Adipocyte (in vitro differentiated cells): ENCODE measurements at places on chromosomes 1 and 21.

DNA sequence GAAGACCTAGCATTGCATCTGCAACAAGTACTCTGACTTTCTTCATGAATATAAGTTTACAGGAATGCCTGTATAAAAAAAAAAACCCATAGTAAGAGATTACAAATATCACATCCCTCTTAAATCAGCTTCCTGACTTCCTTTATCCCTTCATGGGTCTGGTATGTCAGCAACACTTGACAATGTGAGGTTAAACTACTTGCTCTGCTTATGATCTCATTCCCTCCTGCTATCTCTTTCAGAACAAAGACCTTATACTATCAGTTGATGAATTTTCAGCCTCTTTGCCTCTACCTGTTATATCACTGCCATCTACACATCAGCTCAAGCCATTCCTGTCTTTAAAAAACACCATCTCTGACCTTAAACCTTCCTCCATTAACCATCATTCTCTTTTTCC is 130.9 kb upstream of the SAMSN1 start:
- DNase-seq: no peak

DNA sequence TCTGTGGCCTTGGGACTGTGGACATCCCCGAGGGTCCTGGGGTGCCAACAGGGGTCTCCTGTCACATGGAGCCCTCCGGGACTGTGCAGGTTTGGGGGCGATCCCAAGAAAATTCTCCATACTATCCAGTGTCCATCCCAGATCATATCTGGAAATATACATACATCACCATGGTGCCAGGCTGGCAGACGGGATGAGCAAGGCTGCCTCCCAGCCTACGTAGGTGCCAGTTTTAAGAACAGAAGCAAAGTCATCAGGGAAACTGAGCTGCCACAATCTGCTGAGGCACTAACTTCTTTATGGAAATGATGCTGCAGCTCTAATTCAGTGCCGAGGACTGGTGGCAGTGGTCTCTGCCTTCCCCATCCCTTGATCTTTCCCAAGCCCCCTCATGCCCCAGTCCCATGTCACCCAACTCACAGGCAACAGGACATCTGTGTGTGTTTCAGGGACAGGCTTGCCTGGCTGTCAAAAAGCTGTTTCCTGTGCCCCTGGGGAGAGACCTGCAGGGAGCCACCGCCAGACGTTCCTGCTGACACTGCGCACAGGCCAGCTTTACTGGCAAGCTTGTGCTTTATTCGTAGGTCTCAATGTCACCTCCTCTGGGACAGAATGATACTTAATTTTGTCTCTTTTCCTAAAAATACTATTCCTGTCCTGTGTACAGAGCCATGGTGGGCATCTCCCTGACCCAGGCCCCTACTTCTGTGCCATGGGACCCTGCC is 15.5 kb downstream of the TEX35 start:
- DNase-seq: no peak

GRCh38 chr21:33314111-33314510 is 10.7 kb upstream of the IFNAR1 start:
- peak; percentile 17 for DNase-seq

DNA sequence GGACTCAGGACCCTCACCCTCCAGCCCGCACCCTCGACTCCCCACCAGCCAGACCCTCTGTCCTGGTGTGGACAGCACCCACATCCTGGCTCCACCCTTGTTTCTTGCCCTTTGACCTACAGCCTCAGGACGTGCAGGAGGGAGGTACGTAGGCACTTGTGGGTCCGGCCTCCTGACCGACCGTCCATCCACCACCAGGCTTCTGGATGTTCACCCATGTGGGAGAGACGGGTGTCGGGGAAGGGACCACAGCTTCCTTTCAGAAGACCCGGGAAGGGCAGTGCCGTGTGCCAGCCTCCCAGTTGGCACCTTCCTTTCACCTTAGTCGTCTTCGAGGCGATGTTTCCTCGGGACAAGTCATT is 61.4 kb downstream of the PRKCZ start:
- DNase-seq: no peak

DNA sequence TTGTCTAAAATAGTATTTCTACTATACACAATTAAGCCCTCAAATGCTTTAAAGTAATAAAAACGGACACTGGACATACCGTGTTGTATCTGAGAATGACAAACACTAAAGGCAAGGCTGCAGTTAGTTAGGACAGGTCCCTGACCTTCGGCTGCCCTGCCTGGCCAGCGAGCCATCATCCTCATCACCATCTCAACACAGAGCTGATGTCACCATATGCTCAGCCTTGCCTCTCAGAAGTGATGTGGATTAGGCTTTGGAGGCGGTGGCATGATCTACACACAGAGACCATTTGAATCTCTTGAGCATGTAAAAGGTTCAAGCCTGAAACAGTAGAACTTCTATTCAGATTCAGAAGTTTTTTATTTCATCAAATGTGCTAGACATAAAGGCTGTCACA is 244.7 kb downstream of the SDCCAG8 start:
- no peak for DNase-seq

GRCh38 chr1:94596260-94596659 is 54.7 kb upstream of the F3 start:
- DNase-seq: no peak

- peak; percentile 55 for DNase-seq
Measured at GRCh38 chr21:26041431-26042180, 129.0 kb downstream of the APP start.

DNA sequence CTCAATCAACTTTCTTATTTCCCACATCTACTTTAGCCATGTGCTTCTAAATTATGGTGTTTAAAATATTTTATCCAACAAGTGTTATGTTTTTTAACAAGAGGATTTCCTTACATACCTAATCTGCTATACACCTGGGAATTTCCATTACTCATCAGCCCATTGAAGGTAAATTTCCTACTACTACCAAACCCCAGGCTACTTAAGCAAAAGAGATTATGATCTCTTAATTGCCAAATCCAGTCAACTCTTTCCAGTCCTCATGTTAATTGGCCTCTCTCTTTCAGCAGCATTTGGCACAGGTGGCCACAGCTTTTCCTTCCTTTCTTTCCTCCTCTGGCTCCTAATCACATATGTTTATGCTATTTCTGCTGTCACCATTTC is 5.1 kb upstream of the C1orf162 start:
- DNase-seq: no peak

GRCh38 chr1:197948926-197949899 is 32.0 kb downstream of the LHX9 start:
- DNase-seq: no peak

- DNase-seq: no peak
Measured at GRCh38 chr1:192887426-192887825, 78.6 kb downstream of the RGS2 start.

DNA sequence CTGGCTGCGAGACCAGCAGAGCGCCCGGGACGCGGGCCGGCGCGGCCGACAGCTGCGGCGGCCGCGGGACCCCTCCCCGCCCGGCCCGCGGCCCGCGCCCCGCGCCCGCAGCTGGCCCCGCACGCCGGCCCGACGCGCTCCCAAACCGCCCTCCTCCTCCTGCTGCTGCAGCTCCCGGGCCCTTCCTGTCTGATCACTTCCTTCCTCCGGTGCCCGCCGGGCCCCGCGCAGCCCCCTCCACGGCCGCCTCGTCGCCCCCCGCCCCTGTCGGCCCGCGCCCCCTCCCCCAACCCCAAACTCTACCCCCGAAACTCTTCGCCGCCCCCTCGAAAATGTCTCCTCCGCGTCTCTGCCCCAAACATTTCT is 594 bp downstream of the LUZP1 start:
- no peak for DNase-seq

- no peak for DNase-seq
Measured at GRCh38 chr1:77704736-77705135, 22.3 kb upstream of the ZZZ3 start.

GRCh38 chr1:199279067-199279466 is 640.2 kb downstream of the PTPRC start:
- peak; percentile 58 for DNase-seq

- peak; percentile 83 for DNase-seq
Measured at GRCh38 chr21:27047283-27047657, 80.4 kb upstream of the ADAMTS5 start.

DNA sequence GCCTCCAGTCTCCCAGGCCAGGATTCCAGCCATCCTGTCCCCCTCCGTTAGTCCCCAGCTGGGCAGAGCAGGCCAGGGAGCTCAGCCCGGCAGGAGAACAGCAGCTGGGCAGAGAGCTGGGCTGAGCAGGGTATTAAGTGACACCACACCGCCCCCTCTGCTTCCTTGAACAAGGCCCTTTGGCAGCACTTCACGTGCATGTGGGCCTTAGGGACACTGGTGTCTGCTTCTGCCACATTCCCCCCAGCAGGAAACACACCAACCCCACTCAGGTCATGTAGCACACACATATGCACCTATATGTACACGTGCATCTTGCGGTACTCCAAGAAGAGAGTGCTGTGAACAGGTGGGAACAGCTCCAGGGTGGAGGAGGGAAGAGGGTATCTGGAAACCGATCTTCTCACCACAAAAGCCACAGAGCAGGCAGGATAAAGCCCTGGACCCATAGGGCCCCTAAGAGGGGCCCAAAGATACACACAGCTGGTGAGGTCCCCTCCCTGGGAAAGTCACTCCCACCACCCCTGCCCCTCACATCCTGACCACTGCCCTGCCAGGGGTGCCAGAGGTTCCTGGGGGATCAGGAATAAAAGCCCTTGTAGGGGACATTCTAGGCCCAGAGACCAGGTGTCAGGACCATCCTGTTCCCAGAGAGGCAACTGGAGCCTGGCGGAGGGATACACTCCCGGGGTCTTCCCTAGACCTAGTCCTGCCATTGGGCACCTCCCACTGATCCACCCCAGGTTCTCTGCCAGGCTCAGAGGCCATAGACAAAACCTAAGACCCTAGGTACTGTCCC is 4.5 kb downstream of the EPHA2 start:
- peak; percentile 77 for DNase-seq

DNA sequence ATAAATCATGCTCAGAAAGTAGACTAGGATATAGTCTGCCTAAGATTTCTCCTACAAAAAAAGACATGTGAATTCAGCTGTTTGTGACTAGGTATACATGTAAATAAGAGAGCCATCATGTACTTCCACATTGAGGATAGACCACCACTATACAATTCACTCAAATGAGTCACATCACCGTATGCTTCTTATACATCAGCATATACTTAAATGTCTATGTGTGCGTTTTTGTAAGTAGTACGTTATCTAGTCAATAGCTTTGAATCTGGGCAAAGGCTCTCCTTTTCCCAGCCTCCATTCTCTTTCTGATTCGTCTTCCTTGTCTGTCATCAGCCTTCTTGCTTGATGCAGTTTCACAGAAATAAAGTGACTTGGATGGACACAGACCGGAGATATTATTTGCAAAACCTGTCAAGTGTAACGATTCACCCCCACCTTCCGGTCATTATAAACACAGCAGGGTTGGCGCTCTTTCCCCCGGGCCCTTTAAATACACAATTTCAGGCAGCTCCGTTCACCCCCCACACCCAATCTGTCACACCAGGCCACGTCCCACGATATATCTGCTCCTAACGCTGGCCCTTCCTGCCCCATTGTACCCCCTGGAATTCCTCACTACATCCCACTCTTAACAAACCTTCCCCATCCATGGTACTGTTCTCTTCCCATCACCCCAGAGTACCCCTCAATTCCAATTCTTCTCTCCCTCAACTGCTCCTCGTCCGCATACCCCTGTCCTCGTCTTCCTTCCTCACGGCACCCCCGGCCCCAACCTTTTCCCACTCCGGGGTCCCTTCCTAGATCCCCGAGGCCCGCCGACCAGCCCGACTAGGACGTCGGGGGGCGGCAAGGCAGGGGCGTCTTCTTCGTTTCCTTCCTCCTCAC is 636 bp downstream of the VAMP4 start:
- peak; percentile 74 for DNase-seq

GRCh38 chr21:27743971-27744564 is 777.2 kb upstream of the ADAMTS5 start:
- no peak for DNase-seq

DNA sequence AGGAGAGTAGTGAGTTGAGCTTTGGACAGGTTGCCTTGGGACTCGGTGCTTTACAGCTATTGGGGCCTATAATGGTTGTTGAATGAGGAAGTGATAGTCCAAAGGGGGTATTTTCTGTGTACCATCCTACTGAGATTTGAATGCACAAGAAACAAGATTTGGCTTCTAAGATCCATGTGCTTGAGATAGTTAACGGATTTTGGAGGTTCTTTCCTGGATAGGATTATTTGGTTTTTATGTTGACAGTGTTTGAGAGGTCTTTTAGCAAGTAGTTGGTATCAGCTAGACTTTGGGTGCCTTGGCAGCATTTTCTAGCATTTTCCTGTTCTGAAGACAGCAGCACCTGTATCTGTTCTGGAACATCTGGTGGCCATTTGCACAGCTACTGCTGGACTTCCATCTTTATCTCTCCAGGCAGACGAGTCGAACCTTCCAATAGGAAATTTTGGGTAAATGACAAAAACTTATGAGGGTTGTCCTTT is 3.6 kb upstream of the SCAF4 start:
- no peak for DNase-seq

- DNase-seq: peak; percentile 14
Measured at GRCh38 chr1:226223786-226224244, 351 bp downstream of the MIXL1 start.

GRCh38 chr21:29166853-29167252 is 36.4 kb downstream of the MAP3K7CL start:
- no peak for DNase-seq

DNA sequence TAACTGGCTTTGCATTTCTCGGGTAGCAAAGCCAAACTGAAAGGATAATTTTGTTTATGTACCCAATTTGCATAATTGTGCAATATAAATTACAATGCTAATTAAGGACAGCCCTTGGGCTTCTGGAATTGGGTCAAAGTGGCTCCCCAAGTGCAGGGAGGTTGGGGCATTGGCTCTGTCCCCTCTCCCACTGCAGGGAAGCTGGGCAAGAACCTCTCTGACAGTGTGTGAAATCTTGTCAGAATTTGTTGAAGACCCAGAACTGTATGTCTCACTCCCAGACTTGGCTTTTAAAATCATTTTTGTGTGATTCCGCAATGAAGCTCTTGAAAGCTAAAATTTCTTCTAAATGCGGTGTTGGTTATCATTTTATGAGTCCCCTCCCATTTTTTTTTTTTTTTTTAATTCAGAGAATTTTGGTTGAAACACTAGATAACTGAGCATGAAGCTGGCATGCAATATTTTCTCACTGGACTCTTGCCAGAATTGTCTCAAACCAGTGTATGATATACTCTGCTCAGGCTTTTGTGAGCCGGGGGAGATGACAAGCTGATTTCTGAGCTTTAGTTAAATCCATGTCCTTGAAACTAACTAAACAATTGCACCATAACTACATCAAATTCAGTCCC is 878.9 kb upstream of the CXADR start:
- DNase-seq: peak; percentile 59

DNA sequence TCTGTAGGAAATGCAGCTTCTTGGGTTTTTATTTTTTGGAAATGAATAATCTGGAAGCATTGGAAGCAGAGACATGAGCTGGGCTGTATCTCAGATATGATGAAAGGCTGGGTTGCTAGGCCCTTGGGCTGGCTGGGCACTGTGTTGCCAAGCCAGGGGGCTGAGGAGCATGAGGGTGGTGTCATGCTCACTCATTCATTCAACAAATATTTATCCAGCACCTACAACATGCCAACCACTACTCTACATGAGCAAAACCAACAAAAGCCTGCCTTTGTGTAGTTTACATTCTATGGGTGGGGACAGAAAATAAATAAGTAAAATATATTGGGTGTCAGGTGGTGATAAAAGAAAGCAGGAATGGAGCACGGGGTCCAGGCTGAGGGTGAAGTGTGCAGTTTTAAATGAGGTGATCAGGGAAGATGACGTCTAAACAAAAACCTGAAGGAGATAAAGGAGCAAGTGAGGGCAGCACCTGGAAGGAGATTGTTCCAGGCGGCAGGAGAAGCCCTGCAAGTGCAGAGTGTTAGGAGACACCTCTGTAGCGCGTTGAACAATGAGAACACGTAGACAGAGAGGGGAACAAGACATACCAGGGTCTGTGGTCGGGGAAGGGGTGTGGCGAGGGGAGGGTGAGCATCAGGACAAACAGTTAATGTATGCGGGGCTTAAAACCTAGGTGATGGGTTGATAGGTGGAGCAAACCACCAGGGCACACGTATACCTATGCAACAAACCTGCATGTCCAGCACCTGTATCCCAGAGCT is 10.9 kb downstream of the TAGLN2 start:
- no peak for DNase-seq
